ENCODE measurements at places on chromosomes 3 and 15.

DNA sequence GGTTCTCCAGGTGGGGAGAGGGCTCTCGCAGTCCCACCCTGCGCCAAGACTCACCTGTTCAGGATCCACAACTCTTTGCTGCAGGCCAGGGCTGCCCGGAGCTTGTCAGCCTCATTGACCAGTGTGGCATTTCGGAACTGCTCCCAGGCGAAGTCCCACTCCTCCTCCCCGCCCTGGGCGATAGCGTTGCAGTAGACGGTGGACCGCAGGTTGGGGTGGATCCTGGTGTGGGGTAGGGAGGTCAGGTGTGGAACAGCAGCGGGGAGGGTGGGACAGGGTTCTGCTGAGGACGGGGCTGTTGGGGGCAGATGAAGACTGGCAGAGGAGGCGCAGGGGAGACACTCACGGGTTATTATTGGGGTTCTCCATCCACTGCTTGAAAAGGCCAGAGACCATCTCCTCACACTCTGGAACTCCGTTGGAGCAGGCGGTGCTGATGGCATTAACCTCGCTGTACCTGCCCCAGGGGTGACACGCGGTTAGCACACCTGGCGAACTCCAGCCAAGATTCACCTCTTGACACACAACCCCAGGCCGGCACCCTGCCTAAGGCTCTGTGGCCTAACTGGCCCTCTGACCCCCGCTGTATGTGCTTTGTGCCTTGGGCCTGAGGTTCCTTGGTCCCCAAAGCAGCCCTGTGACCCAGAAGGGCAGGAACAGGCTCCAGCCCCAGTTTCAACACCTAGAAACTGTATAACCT lies 16.1 kb downstream of the MESP2 start:
- no peak for DNase-seq

DNA sequence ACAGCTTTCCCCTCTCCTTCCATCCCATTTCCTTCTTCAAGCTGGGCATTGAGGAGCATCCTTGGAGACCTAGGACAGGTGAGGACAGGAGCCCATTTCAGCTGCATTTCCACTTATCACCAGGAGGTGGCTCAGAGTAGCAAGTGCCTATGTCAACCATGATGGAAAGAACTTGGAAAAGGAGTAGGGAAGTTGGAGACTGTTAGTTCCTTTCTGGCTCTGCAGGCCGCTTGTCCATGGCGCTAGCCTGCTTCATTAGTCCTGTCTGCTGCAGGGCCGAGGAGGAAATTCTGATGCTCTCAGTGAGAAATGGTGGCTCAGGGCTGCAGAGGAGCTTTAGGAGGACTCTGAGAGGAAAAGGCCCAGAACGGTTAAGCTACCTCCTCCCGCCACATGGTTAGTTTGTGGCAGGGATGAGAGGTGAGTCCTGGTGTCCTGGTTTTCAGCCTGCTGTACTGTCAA lies 7.0 kb upstream of the CD276 start:
- DNase-seq, result peak; percentile 73

- DNase-seq, result no peak
Observed at GRCh38 chr3:6605227-6605626, 255.7 kb upstream of the GRM7 start.

- no peak for DNase-seq
Observed at GRCh38 chr3:84073664-84074063, 885.1 kb upstream of the CADM2 start.

DNA sequence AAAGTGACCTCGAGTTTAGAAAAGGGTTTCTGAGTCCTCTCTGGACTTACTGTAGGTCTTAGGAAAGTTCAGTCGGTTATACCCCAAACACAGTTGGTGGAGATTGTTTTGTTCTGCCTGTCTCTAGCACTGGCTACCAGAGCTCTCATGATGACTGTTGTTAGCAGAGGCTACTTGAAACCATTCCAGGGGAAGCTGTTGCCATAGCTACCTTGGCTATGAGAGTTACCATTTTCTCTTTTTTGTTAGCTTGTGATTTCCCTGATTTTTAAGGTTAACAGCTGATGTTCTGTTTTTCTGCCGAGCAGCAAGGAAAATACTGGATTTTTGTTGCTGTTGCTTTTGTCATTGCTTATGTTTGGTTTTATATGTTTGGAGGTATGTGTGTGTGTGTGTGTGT lies 26.7 kb downstream of the ABHD2 start:
- peak; percentile 33 for DNase-seq

GRCh38 chr15:65033659-65034269 lies 4.3 kb upstream of the MTFMT start:
- DNase-seq, result peak; percentile 74

DNA sequence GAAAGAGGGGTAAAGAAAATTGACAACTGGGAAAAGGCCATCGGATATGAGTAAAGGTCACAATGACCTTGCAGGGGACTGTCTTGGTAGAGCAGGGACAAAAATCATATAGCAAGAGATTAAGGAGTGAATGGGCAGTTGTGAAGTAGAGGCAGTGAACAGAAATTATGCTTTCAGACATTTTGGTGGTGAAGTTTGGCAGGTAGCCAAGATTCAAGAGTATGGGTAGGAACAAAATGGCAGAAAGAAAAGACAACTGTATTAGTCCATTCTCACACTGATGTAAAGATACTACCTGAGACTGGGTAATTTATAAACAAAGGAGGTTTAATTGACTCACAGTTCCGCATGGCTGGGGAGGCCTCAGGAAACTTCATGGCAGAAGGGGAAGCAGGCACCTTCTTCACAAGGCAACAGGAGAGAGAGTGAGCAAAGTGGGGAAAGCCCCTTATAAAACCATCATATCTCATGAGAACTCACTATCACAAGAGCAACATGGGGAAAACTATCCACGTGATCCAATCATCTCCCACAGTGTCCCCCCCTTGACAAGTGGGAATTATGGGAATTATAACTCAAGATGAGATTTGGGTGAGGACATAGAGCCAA lies 84.0 kb downstream of the CGNL1 start:
- no peak for DNase-seq

- peak; percentile 65 for DNase-seq
Observed at GRCh38 chr3:39101022-39101689, 6.3 kb downstream of the GORASP1 start.

DNA sequence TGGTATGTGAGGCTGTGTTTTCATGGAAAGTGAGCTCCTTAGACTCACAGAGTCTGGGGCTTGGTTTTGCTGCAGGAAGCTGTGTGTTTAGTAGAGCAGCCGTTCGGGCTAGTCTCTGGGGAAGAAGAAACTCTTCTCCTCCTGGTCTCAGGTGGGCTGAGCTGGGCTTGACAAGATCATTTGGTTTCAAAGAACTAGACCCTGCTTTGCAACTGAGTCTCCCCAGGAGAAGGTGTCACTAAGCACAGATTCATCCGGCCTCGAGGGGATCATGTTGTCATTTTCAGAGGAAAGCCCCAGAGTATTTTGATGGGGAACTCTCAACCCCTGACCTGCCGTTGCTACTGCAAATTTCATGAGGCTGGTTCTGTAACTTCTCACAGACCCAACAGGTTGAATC lies 188.5 kb downstream of the FAM43A start:
- no peak for DNase-seq

- no peak for DNase-seq
Observed at GRCh38 chr3:4660936-4661335, 167.8 kb downstream of the ITPR1 start.

GRCh38 chr3:87132801-87133200 lies 94.3 kb upstream of the CHMP2B start:
- no peak for DNase-seq

GRCh38 chr15:38216763-38217162 lies 35.9 kb upstream of the SPRED1 start:
- DNase-seq, result peak; percentile 35

DNA sequence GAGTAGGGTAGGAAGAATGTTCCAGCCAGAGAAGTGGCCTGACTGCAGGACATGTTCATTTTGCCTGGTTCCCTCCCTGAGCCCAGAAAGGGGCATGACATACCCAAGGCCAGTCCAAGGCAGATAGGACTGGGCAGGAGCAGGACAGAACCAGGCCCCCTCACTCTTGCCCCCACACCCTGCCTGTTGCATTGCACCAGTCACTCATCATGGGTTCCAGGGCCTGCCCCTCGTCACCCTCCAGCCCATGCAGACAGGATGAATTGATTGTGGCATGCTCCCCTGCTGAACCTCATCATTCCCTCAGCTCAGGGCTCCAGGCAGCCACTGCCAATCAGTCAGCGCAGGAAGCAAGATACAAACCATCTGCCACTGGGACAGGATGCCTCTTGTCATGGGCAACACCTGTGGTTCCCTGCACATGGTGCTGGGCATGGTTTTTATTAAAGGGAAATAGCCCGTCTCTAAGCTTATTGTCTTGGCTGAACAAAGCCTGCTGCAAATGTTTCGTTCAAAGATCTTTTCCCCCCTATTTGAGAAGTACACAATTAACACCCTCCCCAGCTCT lies 48.9 kb downstream of the RASGRF1 start:
- DNase-seq, result no peak

GRCh38 chr15:52309154-52309548 lies 13.5 kb upstream of the MYO5C start:
- DNase-seq, result no peak

GRCh38 chr15:31256378-31257265 lies 70.0 kb upstream of the KLF13 start:
- DNase-seq, result no peak

DNA sequence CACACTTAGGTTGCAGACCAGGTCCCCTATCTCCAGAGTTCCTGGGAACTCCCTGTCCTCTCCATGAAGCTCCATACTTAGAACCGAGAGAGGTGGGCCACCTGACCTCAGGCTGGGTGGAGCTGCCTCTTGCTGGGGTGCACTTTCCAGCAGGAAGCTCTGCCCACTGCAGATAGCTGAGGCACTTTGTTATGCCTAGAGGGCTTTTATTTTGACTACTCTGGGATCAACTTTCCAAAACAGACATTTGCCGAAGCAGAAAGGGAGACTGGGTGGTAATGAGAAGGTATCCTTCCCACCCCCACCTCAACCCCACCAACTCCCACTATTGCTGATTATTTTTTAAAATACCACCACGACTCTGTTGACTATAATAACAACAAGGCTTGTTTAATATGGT lies 54.7 kb downstream of the CLDN11 start:
- no peak for DNase-seq

GRCh38 chr3:15099364-15100098 lies 583 bp upstream of the RBSN start:
- no peak for DNase-seq

- DNase-seq, result no peak
Observed at GRCh38 chr3:193757457-193757856, 164.4 kb downstream of the OPA1 start.

DNA sequence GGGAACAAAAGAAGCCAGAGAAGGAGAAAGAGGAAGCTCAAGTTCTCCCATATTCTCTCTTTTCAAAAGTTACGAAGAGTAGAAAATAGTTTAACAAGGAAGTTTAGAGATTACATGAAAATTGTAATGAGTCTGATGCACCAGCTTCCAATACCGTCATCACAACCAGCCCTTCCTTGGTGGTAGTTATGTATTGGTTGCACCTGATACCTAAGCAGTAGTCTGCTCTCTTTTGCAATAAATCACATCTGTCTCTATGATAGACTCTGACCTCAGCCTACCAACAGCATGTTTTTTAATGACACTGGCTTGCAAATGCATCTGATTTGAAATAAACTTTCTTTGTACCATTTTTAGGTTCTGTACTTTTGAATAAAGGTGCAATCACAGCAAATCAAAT lies 575.8 kb downstream of the FHIT start:
- no peak for DNase-seq

DNA sequence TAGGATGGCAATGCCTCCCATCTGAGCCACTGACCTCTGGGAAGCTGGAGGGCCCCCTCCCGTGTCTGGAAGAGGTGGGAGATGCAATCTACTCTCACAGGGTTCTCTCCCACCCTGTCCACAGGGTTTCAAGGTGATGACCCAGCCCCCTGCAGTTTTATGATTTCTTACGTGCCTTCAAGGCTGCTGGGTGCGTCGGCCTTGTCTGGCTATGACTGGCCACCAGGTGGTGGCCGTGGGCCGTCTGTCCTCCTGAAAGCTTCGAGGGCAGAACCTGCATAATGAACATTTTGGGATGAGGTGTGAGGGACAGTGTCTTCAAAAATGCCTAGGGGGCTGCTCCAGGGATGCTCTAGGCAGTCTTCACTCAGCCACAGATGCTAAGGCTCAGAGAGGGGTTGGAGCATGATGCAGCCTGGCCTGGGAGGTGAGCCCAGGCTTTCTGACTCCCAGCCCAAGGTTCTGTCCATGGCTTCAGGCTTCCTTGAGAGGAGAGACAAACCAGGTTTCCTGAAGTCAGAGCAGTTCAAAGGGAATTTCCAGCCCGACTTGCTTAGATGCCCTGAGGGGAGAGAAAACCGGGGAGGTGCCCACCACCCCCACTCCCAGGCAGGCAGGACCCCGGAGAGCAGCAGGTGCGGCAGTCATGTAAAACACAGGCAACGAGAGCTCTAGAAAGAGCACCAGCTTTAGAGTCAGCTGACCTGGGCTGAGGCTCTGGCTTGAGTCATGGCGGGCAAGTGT lies 18.7 kb downstream of the ISG20 start:
- peak; percentile 62 for DNase-seq

DNA sequence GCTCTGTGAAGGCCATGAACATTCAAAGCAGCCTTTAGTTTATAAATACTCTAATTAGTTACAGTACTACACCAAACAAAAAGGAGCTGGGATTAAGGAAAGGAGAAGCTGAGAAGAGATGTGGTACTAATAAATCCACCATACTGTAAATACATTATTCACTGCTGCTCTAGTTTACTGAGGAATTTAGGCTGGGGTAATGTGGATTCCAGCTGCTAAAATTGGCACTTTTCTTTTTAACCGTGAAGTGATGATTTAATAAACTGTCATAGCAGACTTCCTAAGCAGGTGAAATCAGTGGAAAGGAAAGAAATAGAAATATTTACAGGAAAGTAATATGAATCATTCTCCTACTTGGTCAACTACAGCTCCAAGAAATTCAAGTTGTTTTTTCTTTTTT lies 88.7 kb downstream of the TFG start:
- DNase-seq, result peak; percentile 39

GRCh38 chr15:72859017-72859756 lies 75.6 kb upstream of the ADPGK start:
- no peak for DNase-seq

DNA sequence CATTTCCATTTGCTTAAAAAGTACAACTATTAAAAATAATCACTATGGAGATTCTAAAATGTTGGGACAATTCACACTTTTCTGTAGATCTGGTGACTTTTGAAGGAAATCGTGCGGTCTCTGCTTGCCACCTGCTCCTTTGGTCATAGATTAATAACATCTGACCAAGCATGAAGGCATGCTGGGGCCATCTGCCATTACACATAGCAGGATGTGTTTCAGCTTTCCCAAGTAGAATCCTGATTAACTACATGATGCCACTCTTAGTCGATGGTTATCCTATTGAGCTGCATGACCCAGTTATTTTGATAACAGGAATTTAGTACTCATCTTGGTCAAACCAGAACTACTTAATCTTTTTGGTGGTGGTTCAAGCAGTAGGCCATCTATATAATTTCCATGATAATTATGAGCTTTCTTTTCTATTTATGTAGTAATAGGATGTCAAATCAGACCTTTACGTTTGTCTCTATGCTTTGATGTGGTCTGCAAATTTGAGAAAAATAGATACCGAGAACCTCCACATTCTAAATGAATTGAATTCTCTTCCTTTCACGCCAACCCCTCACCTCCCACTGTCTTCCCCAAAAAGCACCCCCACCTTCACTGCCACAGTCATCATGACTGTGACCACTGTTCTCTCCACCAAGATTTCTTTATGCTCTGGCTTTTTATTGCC lies 158.1 kb downstream of the DIPK2A start:
- no peak for DNase-seq

Measured in ELR (cell line).